ENCODE measurements at places on chromosomes 7 and 10. TPM values are rescaled to one million over a fixed set of nuclear protein-coding genes. Genes with fewer than 3 reads are reported as not detected.

GRCh38 chr7:38839851-38840250 lies 69.1 kb downstream of the VPS41 start:
- H3K4me1 ChIP-seq = no peaks in the 10 kb centered on the region
- DNase-seq = peak; percentile 21
- H3K4me3 ChIP-seq = no peak overlapping the region
- no peaks in the 10 kb centered on the region for H3K36me3 ChIP-seq

The GJD4 gene
- total RNA-seq = not detected

DNA sequence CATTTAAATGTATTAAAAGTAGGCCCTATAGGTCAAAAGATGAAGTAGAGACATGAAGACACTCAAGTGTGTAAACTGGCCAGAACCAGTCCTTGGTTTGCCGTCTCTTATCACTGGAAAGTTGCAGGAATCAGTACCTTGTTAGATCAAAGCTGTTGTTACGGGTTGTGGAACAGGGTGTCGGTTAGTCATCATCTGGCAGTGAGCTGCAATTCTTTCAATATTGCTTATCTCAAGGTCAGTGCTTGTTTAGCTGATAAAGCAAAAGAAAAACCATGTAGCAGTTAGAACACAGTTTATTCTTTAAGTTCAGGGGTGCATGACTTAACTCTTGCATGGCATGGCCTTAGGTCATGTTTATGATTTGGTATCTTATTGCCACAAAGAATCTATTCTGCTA lies 10.0 kb upstream of the SLC13A1 start:
- no peak for DNase-seq
- H3K36me3 ChIP-seq = no peaks in the 10 kb centered on the region
- no peaks in the 10 kb centered on the region for H3K4me1 ChIP-seq
- no peak overlapping the region for H3K27ac ChIP-seq
- no peak overlapping the region for H3K4me3 ChIP-seq

The DNAJC12 gene
- 3.3 TPM for total RNA-seq

The EGFR gene
- 76.5 TPM for total RNA-seq

DNA sequence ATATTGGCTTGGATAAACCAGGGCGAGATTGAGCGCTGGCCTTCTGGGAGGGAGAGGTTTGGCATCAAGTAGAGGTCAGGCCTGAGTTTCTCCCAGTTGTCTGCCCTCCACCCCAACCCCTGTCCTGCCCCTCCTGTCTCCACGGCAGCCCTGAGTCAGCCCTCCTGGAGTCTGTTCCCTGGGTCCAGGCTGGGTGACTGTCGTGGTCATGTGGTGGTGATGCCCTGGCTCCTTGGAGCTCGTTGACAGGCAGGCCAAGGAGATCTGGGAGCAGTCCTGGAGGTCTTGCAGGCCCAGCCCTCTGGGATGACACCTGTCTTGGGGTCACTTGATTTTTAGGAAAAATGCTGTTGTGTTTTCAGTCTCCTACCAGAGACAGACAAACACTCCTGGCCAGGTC lies 53.6 kb upstream of the PODXL start:
- H3K27me3 ChIP-seq = no peaks in the 10 kb centered on the region
- no peak for DNase-seq
- no peak overlapping the region for H3K27ac ChIP-seq
- no peak overlapping the region for H3K4me3 ChIP-seq

DNA sequence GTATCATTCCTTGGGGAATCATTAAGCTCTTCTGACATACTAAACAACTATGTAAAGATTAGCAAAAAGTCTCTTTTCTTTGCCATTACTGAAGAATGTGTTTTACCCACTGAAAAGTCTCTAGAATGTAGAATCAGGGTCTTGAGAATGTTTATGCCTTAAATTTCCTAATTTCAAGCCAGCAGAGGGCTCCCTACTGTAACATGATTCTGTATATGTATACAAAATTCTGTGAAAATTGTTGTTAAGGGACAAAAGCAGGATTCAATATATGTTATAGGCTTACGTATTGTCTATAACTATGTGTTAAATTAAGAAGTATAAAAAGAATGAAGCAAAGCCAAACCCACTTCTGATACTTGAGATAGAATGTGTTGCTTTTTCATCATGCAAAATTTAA lies 296.9 kb upstream of the DGKB start:
- H3K27ac ChIP-seq = no peak overlapping the region
- no peak overlapping the region for H3K4me3 ChIP-seq
- no peaks in the 10 kb centered on the region for H3K27me3 ChIP-seq
- peak; percentile 41 for DNase-seq

The AMZ1 gene
- 1.3 TPM for total RNA-seq

DNA sequence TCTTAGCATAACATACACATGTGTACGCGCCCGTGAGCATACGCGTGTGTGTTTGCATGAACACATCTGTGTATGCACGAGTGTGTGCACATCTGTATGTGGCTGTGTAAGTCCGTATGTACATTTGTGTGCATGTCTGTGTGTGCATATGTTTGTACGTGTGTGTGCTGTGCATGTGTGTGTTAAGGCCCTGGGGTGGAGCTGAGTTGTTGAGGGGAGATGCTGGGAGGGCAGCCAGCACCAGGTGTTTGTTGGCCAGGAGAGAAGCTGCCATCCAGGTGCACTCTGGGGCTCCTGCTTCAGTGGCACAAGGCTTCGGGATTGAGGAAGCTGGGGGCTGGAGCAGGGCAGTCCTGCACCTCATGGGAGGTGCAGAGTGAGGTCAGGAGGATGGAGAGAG lies 85.0 kb downstream of the BMS1 start:
- no peak for DNase-seq
- H3K27me3 ChIP-seq = peaks cover 19% of the 10 kb centered on the region
- peaks cover 23% of the 10 kb centered on the region for H3K4me1 ChIP-seq
- H3K36me3 ChIP-seq = no peaks in the 10 kb centered on the region
- no peak overlapping the region for H3K4me3 ChIP-seq
- no peak overlapping the region for H3K27ac ChIP-seq

- no peak overlapping the region for H3K27ac ChIP-seq
- H3K36me3 ChIP-seq = no peaks in the 10 kb centered on the region
- no peaks in the 10 kb centered on the region for H3K4me1 ChIP-seq
- DNase-seq = no peak
- H3K27me3 ChIP-seq = no peaks in the 10 kb centered on the region
- no peak overlapping the region for H3K4me3 ChIP-seq
Measured at GRCh38 chr7:157875230-157876179, 538.7 kb downstream of the DNAJB6 start.

GRCh38 chr7:29340696-29341095 lies 146.1 kb downstream of the CHN2 start:
- no peak overlapping the region for H3K27ac ChIP-seq
- H3K4me1 ChIP-seq = no peaks in the 10 kb centered on the region
- H3K4me3 ChIP-seq = no peak overlapping the region
- H3K27me3 ChIP-seq = no peaks in the 10 kb centered on the region
- H3K36me3 ChIP-seq = no peaks in the 10 kb centered on the region

The HABP2 gene
- 1.3 TPM for total RNA-seq
